ENCODE measurements at places on chromosomes 3 and 15. TPM values are rescaled to one million over a fixed set of nuclear protein-coding genes. Genes with fewer than 3 reads are reported as not detected.

CSPG4 gene
- total RNA-seq, result 10.4 TPM

C3orf70 gene
- 1.6 TPM for total RNA-seq

SATB1 gene
- 41.3 TPM for total RNA-seq

GPR62 gene
- total RNA-seq, result not detected

TGM4 gene
- not detected for total RNA-seq

TMEM212 gene
- not detected for total RNA-seq

GRAMD2A gene
- not detected for total RNA-seq

CMSS1 gene
- 35.5 TPM for total RNA-seq

CIP2A gene
- total RNA-seq, result 2.0 TPM

NANOGP8 gene
- 0.52 TPM for total RNA-seq

PP2D1 gene
- total RNA-seq, result not detected

TLR9 gene
- total RNA-seq, result not detected

TMCO5A gene
- not detected for total RNA-seq

PLA2G4D gene
- not detected for total RNA-seq

VIPR1 gene
- 2.1 TPM for total RNA-seq

ZNF80 gene
- not detected for total RNA-seq

IQCF2 gene
- total RNA-seq, result not detected

CPNE4 gene
- 17.0 TPM for total RNA-seq

CFAP100 gene
- total RNA-seq, result not detected

ARL14 gene
- not detected for total RNA-seq

MAGI1 gene
- 19.4 TPM for total RNA-seq

UBA5 gene
- 36.5 TPM for total RNA-seq

CCNB2 gene
- total RNA-seq, result 0.16 TPM

RTP1 gene
- not detected for total RNA-seq

Measured in heart right ventricle (tissue), 16 donors.